Naive B cell (primary cell): ENCODE measurements at places on chromosomes 11 and 22.

DNA sequence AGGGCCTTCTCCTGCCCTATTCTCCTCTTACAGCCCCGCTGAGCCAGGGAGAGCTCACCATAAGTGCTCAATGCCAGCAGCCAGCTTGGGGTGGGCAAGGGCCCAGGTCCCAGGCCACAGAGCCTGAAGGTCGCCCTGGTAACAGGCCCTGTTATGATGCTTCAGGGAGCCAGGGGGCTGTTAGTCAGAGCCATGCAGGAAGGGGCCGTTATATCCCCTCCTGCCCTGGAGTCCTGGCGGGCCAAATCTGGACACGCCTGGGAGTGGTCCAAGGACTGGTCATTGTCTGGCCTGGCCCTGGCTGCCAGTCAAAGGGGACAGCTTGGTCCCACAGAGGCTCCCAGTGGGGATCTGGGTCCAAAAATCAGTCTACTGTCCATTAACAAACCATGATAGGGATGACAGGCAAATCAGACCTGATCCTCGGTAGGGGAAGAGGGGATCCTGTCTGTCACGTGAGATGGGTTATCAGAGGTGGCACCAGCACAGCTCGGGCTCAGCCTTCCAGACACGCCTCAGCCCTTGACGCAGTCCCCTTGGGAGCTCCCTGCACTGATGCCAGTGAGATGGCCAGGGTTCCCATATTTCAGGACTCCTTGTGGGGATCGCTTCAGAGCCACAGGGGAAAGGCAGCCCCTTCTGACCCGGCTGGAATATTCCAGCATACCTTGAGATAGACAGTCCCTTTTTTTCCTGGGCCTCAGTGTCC is 55.9 kb downstream of the LRRC32 start:
- DNase-seq, result no peak

DNA sequence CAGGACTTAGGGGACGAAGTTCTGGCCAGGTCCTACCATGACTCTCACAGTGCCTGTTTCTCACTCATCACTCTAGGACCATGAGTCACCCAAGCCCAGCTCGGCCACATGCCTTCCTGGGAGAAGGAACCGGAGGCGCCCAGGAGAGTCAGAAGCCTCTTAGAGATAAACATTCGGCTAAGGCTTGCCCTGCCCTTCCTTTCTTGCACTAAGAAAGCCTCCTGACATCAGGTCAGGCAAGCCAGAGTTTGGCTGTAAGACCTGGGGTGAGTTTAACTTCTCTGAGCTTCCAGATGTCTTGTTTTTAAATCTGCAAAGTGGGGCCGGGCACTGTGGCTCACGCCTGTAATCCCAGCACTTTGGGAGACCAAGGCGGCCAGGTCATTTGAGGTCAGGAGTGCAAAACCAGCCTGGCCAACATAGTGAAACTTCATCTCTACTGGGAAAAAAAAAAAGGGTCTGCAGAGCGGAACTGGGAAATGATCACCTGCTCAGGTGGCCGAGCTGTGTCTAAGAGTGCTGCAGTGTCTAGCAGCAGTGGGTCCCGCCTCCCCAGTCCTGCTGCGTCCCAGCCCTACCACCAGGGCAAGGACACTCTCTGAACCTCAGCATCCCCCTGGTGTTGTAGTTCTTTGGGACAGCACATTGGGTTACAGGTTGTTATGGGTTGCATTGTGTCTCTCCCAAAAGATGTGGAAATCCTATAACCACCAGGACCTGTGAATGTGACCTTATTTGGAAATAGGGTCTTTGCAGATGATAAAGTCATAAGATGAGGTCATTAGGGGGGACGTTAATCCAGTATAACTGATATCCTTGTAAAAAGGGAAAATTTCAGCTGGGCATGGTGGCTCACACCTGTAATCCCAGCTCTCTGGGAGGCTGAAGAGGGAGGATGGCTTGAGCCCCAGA is 1.8 kb upstream of the CARS1 start:
- DNase-seq, result no peak

DNA sequence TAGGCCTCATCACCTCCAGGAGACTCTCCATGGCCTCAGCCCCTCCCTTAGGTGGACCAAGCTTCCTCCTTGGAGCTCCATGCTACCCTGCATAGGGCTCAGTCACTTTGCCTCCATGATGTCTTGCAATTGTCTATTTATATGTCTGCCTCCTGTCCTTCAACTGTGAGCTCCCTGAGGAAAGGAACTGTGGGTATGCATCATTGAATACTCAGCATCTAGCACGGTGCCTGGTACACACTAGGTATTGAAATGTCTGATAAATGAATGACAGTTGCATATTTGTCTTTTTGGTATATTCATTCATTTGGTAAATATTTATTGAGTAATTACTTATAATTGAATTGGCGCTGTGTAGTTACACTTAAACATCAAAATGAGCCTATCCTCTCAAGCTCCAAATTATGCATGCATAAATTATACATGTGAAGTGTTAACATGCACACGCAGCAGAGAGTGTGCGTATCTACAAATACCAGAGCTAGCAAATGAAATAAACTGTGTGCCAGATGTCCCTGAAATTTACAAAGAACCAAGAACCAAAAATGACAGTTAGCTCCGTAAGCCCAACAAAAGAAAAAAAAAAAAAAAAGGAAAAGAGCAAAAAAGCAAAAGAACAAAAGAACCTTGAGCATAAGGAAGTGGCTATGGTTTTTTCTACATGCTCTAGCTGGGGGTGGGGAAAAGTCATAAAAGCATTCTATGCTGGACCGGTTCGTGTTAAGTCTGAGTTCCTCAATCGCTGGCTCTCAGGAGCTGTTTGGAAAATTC is 25.2 kb downstream of the GRAP2 start:
- DNase-seq, result no peak

DNA sequence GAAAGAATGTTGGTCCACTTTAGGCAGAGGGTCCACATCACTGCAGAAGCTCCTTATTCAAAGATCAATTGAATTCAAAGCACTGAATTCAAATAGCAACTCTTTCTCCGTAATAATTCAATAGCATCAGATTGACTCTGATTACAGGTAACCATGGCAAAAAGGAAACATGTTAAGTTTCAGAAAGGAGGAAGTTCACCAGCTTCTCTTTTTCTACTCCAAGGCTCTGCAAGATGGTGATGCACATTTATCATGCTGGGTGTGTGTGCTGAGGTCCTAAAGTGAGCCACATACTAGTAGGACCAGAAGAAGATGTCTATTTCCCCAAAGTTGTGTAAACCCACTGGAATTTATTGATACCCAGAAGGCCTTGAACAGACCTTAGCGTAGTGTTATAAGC is 18.0 kb upstream of the DRD2 start:
- DNase-seq, result no peak
